Mesothelial cell of epicardium (in vitro differentiated cells): ENCODE measurements at places on chromosomes 4 and X.
A peak's percentile ranks its signal among the peaks of the same experiment; 100 is the strongest.

DNA sequence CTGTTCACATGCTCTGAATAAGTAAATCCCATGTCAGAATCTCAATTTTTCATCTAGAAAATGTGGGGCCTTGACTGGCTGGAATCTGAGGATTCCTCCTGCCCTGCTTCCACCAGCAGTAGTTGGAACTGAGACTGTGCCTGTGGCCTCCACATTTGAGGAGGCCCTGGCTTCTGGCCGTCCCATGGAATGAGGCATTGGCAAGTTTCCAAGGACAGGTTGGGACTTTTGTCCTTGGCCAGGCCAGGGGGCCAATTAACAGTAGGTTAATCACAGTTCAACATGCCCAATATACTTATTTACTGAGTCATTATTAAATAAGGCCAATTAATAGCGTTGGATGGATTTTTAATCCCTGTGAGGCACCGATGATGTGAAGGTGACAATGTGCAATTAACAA is 50.2 kb upstream of the GABRE start:
- DNase-seq: no peak

DNA sequence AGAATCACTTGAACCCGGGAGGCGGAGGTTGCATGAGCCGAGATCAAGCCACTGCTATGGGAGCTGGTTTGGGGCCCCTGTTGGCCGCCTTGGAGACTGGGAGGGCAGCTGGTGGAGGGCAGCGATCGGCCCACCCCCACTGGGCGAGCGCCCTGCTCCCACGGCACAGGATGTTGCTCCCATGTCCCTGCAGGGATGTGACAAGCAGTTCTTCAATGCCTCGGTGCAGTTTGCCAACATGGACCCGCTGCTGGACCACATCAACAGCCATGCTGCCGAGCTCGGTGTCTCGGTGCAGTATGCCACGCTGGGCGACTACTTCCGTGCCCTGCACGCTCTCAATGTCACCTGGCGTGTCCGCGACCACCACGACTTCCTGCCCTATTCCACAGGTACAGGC is 19.4 kb downstream of the MAN2B2 start:
- no peak for DNase-seq

- peak; percentile 42 for DNase-seq
These were observed 854 bp downstream of the RNF113A start for GRCh38 chrX:119870626-119871131.

GRCh38 chr4:185142564-185142911 is 528 bp upstream of the SLC25A4 start:
- DNase-seq: no peak

GRCh38 chr4:41882625-41883347 is 52.4 kb upstream of the TMEM33 start:
- peak; percentile 61 for DNase-seq

DNA sequence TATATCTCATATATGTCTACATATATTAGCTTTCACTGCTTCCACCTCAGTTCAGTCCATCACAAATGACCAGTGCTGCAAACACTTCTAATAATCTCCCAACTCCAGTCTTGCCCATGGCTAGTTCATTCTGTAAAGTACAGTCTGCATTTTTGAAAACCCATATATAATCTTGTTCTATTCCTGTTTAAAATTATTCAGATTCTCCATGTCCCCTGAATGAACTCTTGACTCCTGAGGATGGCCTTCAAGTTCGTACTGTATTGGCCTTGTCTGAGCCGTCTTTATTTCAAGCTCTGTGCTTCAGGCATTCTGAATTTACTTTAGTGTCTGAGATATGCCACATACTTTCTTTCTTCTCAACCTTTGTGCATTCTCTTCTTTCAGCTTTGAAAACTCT is 84.7 kb downstream of the PTPN13 start:
- DNase-seq: no peak

DNA sequence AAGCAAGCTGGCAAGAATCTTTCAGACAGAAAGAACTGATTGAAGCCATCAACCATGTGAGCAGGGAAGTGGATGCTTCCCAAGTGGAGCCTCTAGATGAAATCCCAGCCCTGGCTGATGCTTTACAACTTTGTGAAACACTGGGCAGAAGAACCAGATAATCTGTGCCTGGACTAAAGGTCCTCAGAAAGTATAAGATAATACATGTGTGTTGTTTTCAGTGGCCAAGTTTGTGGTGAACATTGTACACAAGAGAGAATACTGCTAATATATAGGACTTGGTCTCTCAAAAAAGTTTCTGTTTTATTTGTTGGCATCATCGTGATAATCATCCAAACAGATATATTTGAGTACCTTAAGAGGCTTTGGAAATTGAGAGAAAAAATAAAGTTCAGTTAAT is 1367.8 kb upstream of the IGFBP7 start:
- DNase-seq: no peak

DNA sequence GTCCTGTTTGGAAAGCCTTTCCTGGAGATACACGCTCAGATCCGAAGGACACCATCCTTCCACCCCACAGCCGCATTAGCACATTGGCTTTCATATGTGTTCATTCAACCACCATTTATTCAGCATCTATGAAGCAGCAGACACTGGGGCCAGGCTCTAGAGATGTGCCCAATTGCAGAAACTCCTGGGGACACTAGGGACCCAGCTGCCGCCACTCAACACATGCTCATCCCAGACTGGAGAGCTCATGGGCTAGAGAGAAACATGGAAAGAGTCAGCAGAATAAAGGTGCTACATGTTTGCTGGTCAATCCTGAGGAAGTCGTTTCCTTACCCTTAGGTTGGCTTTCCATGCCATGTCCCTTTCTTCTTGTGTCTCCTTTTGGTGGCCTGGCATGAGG is 7.6 kb downstream of the CTAG1A start:
- no peak for DNase-seq

DNA sequence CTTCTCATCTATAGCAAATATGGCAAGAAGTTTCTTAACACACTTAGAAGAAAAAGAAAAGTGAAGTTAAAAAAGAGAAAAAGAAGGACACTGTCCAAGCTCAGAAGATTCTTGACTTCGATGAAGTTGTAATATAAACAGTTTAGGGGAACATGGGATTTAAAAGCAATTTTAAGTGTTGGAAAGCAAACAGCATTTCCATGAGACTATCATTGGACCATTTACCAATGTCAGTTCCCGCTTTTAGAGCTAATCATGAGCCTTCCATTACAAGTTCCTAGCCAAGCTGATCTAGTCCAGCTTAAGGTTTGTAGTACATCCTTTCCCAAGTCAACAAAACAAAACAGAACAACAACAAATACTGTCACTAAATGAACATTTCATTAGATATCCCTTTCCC is 45.1 kb upstream of the FGF2 start:
- no peak for DNase-seq

- no peak for DNase-seq
These were observed 1190.4 kb downstream of the TECRL start for GRCh38 chr4:63218856-63219255.

GRCh38 chrX:40644821-40645358 is 2.5 kb downstream of the CXorf38 start:
- no peak for DNase-seq

DNA sequence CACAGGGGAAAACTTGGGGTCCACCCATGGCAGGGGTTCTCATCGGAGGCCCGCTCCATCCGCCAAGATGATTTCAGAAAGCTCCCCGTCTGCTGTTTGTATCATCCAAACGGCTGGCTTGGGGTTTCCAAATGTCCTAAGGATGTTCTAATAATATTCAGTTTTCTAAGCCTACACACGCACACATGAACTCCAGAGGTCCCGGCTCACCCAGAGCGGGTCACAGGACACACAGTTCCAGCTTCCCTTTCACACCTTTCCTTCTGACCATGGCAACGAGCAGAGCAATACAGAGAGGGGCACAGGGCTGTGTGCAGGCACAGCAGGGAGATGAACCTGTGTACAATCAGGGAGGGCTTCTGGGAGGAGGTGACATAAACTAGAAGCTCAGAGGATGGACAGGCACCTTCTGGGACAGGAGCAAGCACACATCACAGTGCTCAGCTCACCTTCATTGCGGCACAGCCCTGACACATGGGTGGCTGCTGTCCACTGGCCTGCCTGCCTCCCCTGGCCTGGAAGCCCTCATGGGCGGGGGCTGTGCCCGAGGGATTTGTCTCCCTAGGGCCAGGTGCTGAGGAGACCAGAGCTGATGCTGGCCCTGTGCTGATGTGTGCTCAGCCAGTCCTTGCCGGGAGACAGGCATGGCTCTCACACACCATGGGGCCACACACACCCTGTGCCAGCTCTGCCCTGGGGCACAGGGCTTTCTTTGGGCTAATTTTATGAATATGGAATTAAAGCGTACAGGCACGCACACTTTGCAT is 44.8 kb downstream of the ABLIM2 start:
- DNase-seq: no peak

DNA sequence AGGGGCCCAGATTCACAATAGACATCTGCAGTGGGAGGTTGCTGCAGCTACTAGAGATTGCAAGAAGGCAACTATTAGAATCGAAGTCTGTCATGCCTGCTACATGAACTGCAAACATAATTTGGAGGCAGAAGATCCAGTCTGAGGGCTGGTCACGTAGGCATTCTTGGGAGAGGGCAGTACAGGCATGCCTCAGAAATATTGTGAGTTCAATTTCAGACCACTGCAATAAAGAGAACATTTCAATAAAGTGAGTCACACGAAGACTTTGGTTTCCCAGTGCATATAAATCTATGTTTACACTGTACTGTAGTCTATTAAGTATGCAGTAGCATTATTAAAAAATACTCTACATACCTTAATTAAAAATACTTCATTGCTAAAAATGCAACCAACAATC is 585.8 kb upstream of the FAT1 start:
- no peak for DNase-seq

GRCh38 chr4:26131711-26132110 is 189.1 kb upstream of the RBPJ start:
- no peak for DNase-seq

DNA sequence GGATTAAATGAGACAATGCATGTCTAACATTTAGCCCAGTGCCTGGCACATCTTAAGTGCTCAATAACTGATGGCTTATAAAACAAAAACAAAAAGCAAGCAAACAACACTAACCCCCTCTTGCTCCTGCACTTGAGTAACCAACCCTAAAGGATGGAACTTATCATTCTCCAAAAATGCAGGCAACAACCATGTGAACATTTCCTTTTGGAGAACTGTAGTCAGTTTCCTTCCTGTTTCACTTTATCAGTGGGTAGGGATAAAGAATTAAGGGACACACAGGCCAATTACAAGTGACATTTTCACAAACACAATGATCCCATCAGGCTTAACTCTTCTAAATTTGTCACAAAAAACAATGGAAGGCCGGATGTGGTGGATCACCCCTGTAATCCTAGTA is 30.4 kb downstream of the RPS3A start:
- no peak for DNase-seq

DNA sequence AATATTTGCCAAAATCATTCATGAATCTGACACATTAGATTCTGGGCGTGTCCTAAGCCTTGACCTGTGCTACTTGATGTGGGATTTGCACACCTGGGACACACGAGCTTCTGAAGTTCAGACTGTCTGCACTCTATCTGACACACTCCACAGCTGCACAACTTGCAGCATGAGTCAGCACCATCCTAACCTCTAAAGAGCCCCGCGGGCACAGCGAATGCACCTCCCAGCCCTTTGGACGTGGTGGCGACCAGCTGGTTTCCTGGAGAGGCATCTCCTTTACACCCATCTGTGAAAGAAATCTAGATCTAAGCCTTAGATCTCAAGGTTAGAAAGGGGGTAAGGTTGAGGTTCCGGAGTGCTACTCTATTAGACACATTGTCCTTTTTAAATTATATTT is 69.2 kb downstream of the SORBS2 start:
- DNase-seq: no peak

DNA sequence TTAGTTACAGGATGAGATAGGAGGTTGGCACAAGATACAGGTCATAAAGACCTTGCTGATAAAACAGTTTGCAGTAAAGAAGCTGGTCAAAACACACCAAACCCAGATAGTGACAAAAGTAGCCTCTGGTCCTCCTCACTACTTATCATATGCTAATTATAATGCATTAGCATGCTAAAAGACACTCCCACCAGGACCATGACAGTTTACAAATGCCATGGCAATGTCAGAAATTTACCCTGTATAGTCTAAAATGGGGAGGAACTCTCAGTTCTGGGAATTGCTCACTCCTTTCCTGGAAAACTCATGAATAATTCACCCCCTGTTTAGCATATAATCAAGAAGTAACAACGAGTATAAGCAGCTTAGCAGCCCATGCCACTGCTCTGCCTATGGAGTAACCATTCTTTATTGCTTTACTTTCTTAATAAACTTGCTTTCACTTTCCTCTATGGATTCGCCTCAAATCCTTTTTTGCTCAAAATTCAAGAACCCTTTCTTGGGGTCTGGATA is 1254.4 kb downstream of the PCDH7 start:
- no peak for DNase-seq
